ENCODE measurements at places on chromosomes 7 and 10.

GRCh38 chr7:47846138-47846836, 102.0 kb downstream of the PKD1L1 start:
- DNase-seq = peak; percentile 28

DNA sequence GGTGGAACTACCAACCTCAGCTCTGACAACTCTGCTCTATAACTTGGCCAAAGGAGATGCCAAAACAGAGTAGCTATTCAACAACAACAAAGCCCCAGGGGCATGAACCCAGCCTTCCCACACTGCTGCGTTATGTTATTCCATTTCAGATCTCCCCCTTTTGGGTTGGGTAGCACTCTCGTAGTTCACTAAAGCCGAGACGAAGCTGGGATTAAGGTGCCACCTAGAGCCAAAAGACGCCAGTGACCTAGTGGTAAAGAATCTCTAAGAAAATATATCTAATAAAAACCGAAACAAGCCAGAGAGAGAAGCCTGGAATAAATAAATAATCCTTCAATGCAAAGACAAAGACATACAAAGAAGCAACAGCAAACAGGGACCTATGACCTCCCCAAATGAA, 217.3 kb downstream of the HERPUD2 start:
- DNase-seq = no peak

- DNase-seq = no peak
Measured at GRCh38 chr10:45410807-45411606, 37.0 kb downstream of the ALOX5 start.

DNA sequence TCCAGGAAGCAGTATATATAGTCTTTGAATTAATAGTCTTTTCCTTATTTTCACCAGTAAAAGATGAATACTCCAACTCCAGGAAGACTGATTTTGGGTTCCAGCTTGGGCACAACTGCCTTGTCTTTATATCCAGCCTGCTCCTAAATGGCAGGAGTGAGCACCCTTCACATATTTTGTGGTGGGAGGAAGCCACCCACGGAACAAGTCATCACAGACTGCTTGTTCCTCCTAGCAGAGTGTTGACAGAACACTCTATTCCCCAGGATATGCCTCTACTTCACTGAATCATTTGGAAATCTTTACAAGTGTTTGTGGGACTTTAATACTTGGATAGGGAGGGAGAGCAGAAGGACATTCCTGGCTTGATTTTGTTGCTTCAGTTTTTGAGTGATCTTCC, 31.7 kb downstream of the ITPRID1 start:
- DNase-seq = no peak

GRCh38 chr10:30505543-30506298, 71.7 kb downstream of the MAP3K8 start:
- DNase-seq = no peak
